ENCODE measurements at places on chromosomes 16 and 17.

- DNase-seq, result no peak
These were observed 13.8 kb upstream of the GFAP start for GRCh38 chr17:44928950-44929720.

DNA sequence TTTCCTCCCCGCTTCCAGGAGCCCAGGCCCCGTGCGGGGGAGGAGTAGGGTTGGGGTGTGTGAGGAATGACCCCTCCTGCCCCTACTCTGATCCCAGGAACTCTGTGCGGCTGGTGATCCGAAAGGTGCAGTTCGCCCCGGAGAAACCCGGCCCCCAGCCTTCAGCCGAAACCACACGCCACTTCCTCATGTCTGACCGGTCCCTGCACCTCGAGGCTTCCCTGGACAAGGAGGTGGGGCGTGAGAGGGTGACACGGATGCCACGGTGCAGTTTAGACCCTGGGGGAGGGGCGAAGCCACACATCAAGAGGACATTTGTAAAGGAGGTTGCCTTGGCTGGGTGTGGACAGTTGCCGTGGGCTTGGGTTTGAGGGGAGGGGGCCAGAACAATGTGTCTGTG lies 7.4 kb downstream of the ARRB2 start:
- DNase-seq, result no peak

DNA sequence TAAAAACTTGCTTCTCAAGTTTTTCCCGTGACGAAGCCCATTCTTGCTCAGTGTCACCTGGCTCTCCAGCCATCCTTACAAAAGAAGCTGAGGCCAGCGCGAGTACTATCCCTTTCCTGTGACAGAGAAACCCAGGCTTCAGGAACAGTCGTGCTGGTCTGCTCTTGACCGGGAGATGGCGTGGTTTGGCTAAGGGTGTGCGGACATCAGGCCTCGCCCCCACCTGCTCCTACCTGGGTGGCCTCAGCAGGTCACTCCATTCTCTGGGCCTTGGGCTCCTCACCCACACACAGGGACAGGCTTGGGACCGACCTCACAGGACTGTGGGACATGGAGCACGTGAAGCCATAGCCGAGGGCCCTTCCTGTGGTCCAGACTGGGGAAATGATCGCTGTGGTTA lies 75.2 kb upstream of the CIBAR2 start:
- DNase-seq, result no peak

DNA sequence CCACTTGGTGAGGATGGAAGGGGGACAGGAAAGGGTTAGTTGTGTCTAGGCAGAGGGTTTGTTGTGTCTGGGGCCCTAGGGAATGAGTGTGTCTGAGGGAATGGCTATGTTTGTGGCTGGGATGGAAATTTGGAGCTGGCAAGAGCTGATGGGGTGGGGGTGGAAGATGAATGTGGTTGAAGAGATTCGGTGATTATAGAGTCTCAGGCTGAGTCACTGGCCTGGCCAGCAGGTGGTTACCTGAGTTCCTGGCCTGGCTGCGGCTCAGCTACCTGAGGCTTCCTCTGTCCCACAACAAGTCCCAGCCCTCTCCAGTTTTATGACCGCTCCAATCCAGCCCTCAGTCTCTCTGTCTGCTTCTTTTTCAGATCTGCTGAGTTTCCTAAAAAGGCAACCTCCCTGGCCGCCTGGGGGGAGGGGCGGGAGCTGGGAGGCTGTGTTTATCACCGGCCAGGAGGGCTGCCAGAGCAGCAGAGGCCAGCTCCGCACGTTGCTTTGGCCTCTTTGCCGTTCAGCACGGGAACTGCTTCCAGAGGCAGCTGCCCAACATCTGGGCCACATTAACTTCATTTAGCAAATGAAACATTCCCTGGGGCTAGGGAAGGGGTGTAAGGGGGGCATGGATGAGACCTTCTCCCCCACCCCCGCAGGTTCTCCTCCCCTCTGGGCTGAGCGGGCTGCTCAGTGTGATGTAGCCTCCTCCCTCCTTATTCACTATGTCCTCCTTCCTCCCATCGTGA lies 21.8 kb downstream of the ITGB3 start:
- no peak for DNase-seq

GRCh38 chr16:85136702-85137322 lies 24.5 kb upstream of the CIBAR2 start:
- no peak for DNase-seq

DNA sequence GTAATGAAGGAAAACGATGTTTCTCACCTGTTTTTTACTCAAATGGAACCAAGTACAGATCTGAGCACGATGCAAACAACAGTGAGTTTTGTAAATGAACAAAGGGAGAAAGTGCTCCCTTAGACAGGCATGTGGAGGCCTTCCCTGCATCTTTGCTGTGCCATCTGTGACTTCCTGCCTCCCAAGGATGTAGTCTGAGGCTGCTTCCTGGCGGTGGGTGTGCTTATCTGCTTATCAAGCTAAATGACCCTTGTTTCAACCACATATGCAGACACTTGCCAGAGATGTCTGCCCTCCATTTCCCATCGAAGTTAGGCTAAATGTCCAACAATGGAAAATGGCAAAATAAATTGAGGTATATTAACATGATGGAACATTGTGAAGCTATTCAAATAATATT lies 34.6 kb downstream of the RGS9 start:
- no peak for DNase-seq

GRCh38 chr16:79177018-79177417 lies 423.5 kb downstream of the MAF start:
- no peak for DNase-seq

- no peak for DNase-seq
These were observed 8.1 kb downstream of the MYOCD start for GRCh38 chr17:12673788-12674187.

DNA sequence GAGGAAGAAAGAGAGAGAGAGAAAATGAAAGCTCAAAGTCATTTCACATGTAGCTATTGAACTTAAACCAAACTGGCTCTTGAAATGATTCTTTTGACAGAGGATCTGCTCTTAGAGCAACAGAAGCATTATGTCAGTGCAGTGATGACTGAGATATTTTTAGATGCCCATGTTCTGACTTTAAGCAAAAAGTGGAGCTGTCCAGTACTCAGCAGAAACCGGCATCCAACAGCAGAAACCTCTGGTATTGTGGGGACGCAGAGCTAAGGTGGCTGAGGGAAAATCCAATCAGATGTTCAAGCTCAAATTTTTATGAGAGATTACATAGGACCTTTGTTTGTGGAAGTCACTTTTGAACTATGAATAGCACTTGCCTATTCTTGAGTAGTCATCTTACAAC lies 69.8 kb upstream of the ANKFN1 start:
- no peak for DNase-seq

DNA sequence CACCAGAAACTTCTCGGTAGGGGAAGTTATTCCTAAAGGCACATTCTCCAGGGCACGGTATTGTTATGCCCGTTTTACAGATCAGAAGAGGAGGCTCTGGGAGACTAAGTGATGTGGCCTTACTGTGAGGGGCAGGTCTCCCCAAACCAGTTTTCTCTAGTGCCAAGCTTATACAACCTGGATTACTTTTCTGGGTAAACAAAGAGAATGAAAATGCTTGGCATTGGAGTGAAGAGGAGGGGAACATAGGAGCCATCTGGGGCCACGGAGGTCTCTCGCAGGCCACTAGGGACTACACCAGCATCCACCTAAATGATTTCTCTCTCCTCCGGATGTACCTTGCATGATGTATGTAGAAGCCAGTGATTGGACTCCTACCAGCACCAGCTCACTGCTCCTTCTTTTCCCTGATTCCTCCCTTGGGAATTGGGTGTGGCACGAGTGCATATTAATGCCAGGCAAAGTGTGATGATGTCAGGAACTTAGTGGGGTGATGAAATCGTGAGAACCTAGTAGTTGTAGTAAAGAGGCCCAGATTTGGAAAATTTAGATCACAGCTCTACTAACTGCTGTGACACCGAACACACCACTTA lies 674 bp downstream of the TOM1L1 start:
- no peak for DNase-seq

GRCh38 chr16:1306334-1306733 lies 3.1 kb upstream of the UBE2I start:
- DNase-seq, result no peak

- DNase-seq, result no peak
These were observed 5.5 kb upstream of the RPTOR start for GRCh38 chr17:80539022-80539641.

DNA sequence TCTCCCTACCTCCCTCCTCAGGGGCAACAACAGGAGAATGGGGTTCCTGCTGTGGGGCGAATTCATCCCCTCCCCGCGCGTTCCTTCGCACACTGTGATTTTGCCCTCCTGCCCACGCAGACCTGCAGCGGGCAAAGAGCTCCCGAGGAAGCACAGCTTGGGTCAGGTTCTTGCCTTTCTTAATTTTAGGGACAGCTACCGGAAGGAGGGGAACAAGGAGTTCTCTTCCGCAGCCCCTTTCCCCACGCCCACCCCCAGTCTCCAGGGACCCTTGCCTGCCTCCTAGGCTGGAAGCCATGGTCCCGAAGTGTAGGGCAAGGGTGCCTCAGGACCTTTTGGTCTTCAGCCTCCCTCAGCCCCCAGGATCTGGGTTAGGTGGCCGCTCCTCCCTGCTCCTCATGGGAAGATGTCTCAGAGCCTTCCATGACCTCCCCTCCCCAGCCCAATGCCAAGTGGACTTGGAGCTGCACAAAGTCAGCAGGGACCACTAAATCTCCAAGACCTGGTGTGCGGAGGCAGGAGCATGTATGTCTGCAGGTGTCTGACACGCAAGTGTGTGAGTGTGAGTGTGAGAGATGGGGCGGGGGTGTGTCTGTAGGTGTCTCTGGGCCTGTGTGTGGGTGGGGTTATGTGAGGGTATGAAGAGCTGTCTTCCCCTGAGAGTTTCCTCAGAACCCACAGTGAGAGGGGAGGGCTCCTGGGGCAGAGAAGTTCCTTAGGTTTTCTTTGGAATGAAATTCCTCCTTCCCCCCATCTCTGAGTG lies 5.9 kb upstream of the LASP1NB start:
- peak; percentile 7 for DNase-seq

- no peak for DNase-seq
These were observed 70.0 kb upstream of the TNRC6C start for GRCh38 chr17:77888242-77889134.

Measured in activated CD4-positive, alpha-beta memory T cell treated with anti-CD3 and anti-CD28 coated beads, Interleukin-2, amount 10 ng/mL, durations not matched to agents 7 days and 5 days (primary cell).